ENCODE measurements at places on chromosomes 12 and 14.

DNA sequence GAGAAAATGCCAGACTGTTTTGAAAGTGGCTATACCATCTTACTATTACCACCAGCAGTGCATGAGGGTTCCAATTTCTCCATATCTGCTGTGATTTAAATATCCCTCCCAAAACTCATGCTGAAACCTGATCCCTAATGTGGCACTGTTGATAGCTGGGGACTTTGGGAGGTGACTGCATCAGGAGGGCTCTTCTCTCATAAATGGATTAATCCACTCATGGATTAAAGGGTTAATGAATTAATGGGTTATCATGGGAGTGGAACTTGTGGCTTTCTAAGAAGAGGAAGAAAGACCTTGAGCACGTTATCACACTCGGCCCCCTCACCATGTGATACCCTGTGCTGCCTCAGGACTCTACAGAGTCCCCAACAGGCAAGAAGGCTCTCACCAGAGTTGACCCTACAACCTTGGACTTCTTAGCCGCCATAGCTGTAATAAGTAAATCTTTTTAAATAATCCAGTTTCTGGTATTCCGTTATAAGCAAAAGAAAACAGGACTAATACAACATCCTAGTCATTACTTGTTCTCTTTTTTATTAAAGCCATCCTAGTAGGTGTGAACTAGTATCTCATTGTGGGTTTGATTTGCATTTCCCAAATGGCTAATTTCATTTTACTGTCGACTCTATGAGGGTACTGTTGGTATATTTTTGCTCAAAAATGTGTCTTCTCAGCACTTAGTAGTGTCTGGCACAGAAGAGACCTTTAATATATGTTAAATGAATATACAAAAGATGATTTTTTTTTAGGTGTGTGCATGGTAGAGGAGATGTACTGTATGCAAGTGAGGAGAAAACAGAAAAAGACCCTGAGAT lies 14.3 kb downstream of the PPP1R12A start:
- peak; percentile 98 for DNase-seq

DNA sequence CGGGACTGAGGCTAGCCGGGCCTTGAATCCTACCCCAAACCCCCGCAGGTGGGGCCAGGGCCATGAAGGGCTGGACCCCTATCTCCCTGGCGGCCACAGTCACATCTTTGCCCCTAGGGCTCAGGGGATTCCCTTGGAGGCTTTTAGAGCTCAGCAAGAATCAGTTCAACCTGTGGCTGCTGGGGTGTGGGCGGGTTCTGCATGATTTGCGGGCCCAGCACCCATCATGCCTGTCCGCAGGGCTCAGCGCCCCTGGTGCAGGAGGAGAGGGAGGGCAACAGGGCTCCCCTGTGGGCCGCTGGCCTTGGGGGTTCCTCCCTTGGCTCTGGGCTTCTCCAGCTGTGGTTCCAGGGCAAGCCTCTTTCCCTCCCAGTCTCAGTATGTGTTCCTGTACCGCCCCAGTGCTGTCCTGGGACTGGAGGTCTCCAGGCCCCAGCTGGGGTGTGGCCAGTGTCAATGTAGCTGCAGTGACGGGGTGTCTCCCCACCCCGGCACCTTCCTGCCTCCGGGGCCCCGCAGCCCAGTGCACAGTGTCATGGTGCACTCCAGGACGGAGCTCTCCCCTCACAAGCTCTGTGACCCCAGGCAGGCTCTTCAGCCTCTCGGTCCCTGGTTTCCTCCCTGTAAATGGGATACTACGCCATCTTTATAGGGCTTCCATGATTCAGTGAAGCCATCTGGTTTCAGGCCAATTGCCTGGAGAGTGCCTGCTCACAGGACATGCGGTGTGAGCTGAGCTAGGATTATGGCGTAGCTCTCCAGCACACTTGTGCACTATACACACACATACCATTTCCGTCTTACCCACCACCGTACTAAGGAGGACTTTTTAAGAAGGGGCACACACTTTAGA lies 9.9 kb upstream of the LBHD2 start:
- DNase-seq, result peak; percentile 26

DNA sequence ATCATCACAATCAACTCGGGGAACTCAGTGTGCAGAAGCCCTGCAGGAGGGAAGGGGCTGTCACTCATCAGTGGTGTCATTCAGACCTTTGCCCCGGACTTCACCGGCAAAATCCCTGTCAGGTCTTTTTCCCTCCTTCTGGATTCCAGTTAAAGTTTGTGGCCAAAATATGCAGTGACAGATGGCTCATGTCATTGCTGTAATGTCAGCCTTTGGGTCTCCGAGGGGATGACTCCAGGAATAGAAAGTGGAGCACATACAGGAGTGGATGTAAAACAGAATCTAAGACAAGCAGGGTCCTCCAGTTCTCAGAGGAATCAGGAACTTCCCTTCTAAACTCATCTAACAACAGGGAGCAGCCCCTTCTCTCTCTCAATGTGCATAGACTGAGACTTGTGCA lies 130.3 kb upstream of the RASSF8 start:
- DNase-seq, result no peak

GRCh38 chr12:65725376-65725775 lies 98.9 kb upstream of the HMGA2 start:
- DNase-seq, result no peak

GRCh38 chr14:27546111-27546510 lies 948.3 kb upstream of the NOVA1 start:
- DNase-seq, result no peak

DNA sequence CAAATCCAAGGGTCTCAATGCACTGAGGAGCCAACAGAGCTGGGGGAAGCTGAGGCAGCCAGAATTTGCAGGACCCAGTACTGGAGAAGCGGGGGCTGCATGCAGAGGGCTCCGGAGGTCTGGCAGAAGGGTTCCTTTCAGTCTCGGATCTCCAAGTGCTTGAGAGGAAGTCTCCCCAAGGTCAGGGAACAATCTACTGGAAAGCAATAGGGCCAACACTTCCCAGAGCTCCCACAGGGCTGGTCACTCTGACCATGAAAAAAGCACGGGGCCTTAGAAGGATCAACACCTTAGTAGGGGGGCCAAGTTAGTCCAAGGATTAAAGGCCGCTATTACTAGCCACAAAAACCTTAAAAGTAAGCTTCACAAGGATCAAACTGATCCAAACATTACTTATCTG lies 31.7 kb downstream of the SPPL3 start:
- no peak for DNase-seq

- DNase-seq, result no peak
These were observed 5.8 kb downstream of the GPR68 start for GRCh38 chr14:91238661-91239060.

DNA sequence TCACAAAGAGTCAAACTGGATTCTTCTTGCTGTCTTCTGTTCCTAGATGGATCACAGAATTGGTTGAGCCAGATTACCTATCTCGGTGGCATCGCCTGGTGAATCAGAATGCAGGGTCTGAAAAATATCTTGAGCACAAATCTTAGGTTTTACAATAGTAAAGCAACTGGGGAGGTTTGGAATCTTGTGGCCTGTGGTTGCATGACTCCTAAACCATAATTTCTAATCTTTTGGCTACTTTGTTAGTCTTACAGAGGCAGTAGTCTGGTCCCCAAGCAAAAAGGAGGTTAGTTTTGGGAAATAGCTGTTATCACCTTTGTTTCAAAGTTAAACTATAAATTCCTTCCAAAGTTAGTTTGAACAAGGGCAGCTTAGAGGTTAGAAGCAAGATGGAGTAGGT lies 1488.5 kb upstream of the FLRT2 start:
- no peak for DNase-seq

DNA sequence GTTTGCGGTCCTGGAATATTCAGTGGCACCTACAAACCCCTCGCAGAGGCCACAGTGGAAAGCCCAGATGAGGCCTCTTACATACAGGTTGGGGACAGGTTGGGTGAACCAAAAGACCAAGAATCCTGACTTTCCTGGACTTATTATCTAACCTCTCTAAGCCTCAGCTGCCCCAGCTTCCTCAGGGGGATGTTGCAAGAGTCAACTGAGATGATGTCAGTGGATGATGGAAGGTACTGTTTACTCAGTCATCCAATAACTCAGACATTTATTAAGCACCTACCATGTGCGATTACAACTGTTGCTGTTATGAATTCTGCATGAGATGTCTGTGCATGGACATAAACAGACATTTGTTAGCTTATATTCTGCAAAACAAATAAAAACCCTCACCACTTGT lies 72.8 kb downstream of the RFX4 start:
- DNase-seq, result no peak

- no peak for DNase-seq
These were observed 7.1 kb downstream of the SLC6A12 start for GRCh38 chr12:206746-207440.

DNA sequence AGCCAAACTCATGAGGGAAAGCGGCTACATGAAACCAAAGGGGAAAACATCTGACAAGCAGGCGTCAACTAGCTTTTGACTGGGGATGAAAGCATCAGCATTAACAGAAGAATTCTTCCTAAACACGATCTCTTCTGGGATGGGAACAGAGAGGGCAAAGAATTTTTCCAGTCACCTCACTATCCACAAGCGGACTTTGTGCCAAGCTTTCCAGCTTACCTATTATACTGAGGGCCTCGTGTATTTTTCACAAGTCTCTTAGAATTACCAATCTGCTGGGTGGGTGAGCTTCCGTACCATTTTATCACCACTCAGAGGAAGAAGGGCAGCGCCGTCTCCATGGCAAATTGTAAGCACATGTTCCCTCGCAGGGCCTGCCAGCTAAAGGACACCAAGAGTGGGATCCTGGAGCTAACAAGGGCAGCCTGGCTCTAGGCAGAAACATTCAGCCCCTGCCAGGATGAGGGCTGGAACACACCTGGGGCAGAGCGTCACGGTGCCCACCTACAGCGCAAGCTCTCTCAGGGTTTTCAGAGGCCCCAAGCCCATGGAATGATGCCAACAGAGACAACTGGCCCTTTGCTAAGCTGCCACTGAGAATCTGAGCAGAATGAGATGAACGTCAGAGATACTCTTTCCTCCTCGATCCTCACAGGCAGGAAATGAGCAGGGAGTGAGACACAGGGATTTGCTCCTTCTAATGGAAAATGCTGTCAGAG lies 74.6 kb downstream of the CHGA start:
- no peak for DNase-seq

- no peak for DNase-seq
These were observed 99.4 kb downstream of the CRADD start for GRCh38 chr12:93776581-93777018.

DNA sequence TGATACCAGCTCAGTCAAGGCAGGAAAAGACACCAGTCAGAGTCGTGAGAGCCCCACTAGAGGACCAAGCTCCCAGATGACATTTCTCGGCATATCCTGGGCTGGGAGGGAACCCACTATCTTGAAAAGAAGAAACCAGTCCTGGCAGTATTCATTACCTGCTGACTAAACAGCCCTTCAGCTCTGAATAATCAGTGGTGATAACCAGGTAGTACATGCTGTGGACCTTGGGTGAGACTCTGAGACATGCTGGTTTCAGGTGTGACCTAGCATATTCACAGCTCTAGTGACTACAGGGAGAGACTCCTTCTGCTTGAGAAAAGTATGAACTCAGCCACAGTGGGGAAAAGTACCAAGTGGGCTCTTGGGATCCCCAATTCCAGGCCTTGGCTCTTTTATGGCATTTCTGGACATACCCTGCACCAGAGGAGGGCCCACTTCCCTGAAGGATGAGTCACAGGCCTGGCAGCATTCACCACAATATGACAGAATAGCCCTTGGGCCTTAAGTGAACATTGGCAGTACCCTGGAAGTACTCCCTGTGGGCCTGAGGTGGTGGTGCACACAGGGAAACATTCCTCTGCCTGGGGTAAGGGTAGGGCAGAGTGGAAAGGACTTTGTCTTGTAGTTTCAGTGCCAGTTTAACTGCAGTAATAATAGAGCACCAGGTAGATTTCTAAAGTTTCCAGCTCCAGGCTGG lies 82.6 kb upstream of the SLC38A4 start:
- no peak for DNase-seq

GRCh38 chr14:75361751-75362433 lies 65.9 kb upstream of the JDP2 start:
- no peak for DNase-seq

DNA sequence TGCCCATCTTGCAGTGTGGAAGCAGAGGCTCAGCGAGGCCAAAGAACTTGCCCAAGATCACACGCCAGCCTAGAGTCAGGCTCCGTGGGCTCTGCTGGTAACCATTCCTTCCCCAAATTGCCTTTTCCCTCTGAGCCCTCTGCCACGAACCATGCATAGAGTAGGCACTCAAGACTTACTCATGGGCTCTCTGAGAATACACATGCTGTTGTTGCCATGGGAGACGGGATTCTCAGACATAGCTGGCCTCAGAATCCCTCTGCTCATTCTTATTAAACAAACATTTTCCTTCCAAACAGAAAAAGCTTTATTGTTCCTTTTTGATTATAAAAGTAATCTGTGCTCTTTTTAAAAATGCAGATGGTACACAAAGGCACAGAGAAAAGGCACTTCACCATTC lies 52.5 kb upstream of the WSCD2 start:
- no peak for DNase-seq

DNA sequence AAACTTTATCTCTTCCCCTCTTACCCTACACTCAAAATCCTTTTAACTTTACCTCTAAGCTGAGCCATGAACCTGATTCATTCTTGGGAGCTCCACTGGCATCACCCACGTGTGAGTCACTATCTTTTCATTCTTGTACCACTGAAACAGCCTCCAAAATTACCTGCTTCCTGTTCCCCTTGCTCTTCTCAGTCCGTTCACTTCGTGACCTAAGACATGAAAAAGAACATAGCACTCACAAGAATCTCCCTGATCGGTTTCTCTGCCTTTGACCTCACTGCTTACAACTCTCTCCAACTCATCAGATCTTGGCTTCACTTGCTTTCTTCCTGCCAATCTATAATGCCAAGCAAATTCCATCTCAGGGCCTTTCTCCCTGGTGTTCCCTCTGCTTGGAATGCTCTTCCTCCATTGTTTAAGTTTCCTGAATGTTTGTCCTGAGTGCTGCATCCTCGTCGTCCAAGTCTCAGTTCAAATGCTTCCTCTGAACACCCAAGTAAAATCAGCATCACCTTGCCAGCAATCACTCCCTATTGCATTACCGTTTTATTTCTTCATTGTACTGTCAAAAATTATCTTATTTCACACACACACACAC lies 9.2 kb downstream of the GLIPR1 start:
- no peak for DNase-seq

- DNase-seq, result no peak
These were observed 280.2 kb downstream of the PDZRN4 start for GRCh38 chr12:41468341-41468740.

GRCh38 chr12:46360908-46361666 lies 11.5 kb downstream of the SLC38A2 start:
- no peak for DNase-seq

DNA sequence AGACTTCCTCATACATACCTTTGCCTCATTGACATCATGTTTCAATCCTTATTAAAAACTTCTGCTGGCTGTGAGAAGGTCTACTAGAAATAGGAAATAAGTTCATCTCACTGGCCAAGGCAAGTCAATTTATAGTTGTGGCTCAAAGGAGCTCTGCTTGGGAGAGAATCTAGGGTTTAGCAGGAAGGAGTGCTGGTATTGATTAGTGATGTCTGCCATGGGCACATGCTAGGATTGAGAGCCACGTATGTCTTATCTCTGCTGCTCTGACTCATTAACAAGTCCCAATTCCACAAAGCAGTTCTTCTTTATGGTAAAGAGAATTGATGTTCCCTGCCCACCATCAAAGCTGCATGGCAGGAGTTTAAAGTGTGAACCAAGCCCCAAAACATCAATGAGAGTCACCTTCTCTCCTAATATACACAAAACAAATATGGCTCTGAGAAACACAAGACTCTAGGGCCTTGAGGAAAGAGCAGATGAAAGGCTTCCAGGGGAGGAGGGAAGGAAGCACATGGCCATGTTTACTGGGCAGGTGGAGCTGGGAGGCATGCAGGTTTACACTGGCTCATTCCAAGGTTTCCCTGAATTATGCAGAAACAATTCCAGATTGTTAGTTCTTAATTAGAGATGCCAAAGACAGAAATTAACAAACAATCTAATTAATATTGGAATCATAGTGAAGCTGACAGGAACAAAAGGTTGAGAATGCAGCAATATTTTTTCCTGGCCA lies 931.9 kb upstream of the TMEM132C start:
- DNase-seq, result no peak
